Transverse colon (tissue), 4 donors: ENCODE measurements at places on chromosomes 6 and 20. TPM values are rescaled to one million over a fixed set of nuclear protein-coding genes. Genes with fewer than 3 reads are reported as not detected.

The PRICKLE4 gene
- 52.0 TPM for total RNA-seq

The PHACTR3 gene
- 5.4 TPM for total RNA-seq

The SLC22A16 gene
- total RNA-seq = not detected

The ETV7 gene
- 2.2 TPM for total RNA-seq

The HRH3 gene
- total RNA-seq = not detected

The SPDEF gene
- total RNA-seq = 9.0 TPM

The BPIFB1 gene
- total RNA-seq = not detected
